ENCODE measurements at places on chromosomes 7 and 10.

DNA sequence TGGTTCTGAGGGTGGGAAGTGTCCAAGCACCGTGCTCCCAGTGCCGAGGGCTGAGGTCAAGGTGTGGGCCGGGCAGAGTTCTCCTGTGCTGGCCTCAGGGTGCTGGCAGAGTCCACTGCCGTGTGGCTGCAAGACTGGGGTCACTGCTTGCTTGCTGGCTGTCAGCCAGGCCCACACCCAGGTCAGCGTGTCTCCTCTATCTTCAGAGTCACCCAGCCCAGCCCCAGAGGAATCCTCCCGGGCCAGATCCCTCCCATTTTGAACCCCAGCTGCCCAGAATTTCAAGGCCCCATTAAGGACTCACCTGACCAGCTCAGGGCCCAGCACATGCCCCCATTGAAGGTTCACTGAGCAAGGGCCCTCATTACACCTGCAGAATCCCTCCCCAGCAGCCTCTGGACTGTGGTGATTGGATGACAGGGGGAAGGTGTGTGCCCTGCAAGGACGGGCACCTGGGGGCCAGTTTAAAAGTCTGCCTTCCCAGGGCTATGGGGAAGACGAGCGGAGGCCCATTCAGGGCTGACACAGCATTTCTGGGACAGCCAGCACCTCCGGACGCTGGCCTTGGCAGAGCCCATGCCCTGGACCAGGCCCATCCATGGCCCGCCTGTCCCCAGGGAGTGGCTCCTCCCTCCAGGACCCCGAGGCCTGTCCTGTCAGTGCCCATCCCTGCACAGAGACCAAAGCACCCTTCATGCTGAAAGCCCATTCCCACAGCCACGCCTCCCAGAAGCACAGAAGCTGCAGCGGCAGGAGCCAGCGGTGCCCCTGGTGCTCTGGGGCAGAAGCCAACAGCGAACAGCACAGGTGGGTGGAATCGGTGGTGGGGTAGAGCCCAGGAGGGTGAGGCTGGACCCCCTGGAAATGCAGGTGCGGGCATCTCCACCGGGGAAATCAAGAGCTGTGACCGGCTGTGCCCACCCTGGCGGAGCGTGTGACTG is 45.1 kb upstream of the PPP2R2D start:
- no peak for DNase-seq

- peak; percentile 70 for DNase-seq
Observed at GRCh38 chr10:86688398-86688921, 20.1 kb downstream of the LDB3 start.

GRCh38 chr7:151403764-151404163 is 6.1 kb downstream of the WDR86 start:
- DNase-seq: no peak

DNA sequence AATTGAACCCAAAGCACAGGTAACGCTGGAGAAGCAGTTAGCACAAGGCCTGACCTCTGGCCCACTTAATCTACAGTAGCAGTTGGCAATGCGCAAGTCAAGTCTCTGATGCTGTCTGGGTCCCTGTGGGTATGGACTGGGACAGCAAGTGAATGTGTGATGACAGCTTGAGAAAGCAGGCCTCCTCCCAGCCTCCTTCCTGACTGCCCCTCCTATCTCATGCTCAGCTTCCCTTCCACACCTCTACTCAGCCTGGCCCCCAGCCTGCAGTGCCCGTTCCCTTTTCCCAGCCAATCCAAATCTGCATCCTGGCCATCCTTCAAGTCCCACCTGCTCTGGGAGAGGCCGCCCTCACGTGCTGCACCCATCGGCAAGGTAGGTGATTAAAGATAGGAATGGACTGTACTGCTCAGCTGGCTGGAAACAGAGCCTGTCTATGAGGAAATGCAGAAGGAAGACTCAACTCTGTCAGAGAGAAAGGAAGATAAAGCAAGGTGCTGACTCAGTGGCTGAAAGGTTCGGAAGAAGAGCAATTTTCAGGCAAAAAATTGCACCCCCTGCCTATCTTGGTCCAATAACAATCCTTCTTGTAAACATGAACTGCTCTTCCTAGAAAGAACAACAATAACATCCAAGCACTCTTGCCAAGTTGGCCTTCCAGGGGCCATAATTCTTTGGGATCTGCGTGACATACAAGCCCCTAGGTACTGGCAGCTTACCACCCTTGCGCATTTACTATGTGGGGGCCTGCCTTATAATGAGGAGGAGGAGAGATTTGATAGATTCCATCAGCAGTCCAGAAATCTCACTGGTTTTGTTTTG is 16.6 kb upstream of the FGFR2 start:
- DNase-seq: no peak

DNA sequence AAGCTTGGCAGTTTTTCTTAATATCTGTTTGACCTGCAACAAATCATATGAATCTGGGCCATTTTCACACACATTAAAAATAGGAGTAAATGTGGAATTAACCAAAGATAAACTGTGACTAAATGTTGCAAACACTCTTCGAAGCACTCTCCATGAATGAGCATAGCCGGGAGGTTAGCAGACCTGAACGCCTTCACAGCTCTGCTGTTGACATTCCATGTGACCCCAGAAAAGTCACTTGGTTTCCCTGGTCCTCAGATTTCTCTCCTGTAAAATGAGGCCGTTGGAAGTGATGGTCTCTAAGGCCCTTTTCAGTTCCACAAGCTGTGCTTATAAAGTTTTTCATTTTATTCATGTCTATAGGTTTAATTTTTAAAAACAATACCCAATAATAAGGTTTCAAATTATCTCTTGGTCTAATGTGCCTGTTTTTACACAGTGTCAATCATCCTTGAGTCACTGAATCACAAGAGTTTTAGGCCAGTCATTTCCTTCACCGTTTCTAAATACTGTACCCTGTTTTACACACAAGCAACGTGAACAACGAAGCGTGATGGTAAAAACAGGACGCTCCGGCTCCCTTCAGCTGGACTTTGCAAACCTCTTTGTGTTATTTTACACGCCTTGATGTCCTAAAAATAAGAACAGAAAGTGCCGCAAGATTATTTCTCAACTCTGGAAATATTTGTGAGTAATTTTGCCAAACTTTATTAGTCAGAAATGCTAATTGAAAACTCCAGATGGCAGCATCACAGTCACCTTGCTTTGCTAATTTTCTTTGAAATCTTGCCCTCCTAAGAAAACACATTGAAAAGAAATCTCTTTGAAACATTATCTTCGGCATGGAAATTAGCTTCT is 38.6 kb upstream of the MET start:
- no peak for DNase-seq

GRCh38 chr10:49299816-49300139 is 808 bp downstream of the C10orf71 start:
- DNase-seq: no peak

- no peak for DNase-seq
Observed at GRCh38 chr10:47312663-47312995, 9.6 kb upstream of the GDF2 start.

DNA sequence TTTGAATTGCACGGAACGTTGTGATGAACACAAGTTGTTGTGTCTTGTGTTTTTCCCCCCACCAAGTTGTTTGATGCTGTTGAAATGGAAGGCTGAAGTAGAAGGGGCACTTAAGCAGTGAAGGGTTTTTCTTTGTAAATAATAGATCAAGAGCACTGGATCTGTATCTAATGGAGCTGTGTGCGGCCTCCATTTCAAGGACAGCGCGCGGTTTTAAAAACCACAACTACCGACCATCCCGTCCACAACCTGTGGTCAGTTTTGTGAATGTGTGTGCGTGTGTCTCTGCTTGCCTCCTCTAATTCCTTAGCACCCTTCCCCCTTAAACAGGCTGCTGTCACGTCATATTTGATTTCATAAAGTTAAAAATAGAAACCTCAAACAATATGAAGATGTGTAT is 165.5 kb downstream of the TCF7L2 start:
- DNase-seq: no peak
